ENCODE measurements at places on chromosomes 5 and 9.

- DNase-seq = no peak
Observed at GRCh38 chr5:126826619-126827215, 49.8 kb downstream of the LMNB1 start.

DNA sequence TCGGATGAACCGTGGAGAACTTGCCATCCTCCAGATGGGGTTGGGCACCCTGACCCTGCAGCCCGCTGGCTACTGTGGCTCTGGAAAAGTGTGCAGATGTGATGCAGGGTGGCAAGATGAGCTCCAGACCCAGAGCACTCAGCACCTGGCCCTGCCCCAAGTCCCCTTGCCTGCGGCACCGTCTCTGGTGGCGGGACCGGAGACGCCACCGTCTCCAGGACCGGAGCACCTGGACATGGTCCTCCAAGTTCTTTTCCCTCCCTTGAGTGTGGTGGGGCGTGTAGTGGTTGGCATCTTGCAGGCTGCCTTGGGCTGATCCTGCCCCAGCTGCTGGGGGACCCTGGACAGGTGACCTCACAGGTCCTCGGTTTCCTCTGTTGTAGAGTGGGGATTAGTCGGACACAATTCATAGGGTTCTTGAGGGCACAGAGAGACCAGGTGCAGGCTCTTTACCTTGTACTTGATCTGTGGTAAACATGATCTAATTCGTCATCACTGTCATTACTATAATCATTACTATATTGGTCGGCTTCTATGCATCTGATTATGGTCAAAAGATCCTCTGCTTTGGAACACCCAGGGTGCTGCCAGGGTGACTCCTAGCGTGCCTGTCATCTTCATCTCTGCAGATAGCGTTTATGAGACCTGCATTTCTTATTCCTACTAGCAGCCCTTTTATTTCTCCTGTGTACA, 83.5 kb downstream of the COL5A1 start:
- DNase-seq = no peak

DNA sequence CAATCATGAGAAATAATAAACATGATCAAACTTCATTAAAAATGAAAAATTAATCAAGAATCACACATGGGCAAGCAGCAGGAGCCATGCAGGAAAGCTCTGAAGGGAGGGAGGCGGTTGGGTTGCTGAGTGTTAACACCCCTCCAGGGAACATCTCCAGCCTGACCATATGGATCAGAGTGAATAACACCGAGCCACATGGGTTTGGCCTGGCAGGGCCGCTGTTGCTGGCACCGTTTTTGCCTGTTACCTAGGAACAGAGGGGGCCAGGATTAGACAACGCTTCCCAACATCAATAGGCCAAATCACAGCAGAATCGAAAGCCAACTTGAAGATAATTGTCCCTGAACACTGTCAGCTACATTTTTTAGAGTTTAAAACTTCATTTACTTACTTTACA, 160.2 kb downstream of the DENND1A start:
- no peak for DNase-seq

GRCh38 chr9:18616976-18617375, 143.0 kb downstream of the ADAMTSL1 start:
- DNase-seq = no peak

- no peak for DNase-seq
Observed at GRCh38 chr5:8327016-8327415, 458.1 kb downstream of the MTRR start.

- DNase-seq = no peak
Observed at GRCh38 chr9:136522314-136523237, 23.3 kb downstream of the NOTCH1 start.

- DNase-seq = no peak
Observed at GRCh38 chr9:130295431-130295830, 29.9 kb downstream of the HMCN2 start.

GRCh38 chr5:36885566-36886485, 9.3 kb downstream of the NIPBL start:
- no peak for DNase-seq

DNA sequence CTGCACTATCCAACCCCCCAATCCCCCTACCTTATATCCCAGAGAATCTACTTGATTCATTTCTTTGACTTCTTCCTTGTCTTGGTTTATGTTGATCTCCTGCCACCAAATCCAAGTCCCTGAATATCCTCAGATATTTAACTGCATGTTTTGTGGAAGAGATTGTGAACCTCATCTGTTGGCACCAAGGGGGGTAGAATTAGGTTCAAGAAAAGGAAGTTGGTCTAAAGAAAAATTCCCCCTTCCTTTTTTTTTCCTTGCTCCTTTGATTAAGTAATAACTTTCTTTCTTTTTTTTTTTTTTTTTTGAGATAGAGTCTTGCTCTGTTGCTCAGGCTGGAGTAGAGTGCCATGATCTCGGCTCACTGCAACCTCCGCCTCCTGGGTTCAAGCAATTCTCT, 526 bp upstream of the CD14 start:
- DNase-seq = no peak

GRCh38 chr9:124174433-124174832, 83.3 kb upstream of the NEK6 start:
- no peak for DNase-seq

Measured in NCI-H1436 treated with DMSO at 0.1 percent for 48 hours (cell line).